ENCODE measurements at places on chromosomes 7 and 10.

GRCh38 chr10:102643336-102644065 lies 778 bp upstream of the TRIM8 start:
- peak; percentile 57 for DNase-seq

DNA sequence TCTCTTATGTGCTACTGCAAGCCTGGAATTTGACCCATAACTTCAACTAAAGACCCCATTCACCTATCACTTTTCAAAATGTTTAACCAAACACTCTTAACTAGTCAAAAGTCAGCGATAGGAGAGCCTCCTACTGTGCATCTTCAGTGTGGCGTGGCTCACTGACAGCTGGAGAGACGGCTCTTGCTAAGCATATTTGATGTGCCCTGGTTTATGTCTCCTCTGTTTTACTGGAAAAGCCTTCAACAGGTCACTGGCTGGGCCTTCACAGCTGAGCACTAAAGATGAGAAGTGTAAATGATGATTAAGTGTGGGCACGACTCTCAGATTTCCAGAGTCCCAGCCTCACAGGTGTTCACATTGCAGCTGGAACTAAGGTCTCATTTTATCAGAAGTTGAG lies 472.1 kb downstream of the SEMA3D start:
- DNase-seq: no peak

GRCh38 chr7:17535776-17536175 lies 237.3 kb downstream of the AHR start:
- DNase-seq: no peak

- no peak for DNase-seq
Measured at GRCh38 chr7:124945680-124946079, 16.1 kb upstream of the POT1 start.

DNA sequence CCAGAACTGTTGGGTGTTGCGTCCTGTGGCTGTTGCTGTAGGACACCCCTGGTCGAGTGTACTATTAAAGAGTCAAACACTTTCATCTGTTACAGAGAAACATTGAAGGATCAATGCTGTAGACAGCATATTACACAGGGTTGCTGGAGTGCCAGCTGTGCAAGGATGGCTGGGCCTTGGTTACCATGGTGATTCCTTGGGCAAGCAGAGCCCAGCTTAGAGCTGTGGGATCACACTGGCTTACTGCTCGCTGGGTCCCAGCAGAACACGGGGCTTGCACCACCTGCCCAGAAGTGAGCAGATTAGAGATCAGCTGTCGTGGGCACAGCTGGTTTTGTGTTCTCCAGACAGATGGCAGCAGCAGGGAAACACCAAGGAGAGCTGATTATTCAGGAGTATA lies 76.0 kb downstream of the GPR141 start:
- DNase-seq: no peak

GRCh38 chr10:87546210-87546609 lies 41.5 kb downstream of the MINPP1 start:
- DNase-seq: no peak

GRCh38 chr10:4868357-4868657 lies 42.3 kb downstream of the AKR1E2 start:
- no peak for DNase-seq

DNA sequence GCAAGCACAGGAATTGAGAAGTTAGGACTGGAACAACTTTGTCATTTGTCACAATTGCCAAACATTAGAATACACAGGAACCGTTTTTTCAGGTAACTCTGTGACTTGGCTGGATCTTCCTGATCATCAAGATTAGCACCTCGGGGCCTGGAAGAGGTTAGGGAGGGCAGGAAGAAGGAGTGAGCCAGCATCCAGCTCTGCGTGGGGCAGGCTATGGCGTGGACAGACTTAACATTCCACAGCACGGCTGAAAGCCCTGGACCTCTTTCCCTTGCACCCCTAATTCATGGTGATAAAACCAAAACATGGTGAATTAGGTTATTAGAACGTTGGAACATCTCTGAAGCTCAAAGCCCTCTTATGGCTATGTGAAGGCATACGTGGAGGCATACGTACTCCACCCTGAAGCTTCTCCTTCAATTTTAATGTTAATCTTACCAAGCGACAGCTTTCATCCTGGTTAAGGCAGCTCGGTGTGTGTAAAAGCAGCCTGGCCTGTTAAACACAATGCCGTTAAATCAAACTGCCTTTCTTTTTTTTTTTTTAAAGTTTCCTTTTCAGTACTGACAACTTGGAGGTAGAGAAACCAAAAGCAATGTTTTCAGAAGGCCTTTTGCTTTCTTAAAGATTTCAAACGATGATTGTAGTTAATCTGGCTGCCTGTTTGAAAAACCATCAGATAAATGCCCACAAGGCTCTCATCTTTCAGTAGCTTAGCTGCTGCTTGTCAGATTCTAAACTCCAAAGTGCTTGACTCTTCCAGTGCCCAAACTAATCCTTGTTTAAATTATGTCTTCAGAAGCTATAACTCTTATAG lies 4.5 kb downstream of the GRK5 start:
- no peak for DNase-seq

DNA sequence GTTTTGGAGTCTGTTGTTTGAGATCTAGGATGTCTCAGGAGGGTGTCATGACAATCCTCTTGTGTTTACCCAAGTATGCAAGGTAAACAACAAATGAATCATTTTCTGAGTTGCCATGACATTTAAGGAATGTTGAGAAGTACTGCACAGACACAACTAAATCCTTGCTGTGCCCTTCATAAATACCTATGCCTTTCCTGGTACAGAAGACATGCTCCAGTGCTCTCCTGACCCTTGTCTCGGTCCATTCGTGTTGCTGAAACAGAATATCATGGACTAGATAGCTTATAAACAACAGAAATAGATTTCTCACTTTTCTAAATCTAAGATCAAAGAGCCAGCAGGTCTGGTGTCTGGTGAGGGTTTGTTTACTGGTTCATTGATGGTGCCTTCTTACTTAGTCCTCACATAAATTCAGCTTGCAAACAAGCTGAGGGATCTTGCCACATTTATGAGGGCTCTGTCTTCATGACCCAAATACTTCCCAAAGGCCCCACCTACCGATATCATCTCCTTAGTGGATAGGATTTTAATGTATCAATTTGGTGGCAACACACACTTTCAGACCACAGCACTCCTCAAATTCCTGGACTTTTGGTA lies 341.8 kb upstream of the SEMA3A start:
- DNase-seq: no peak

- DNase-seq: no peak
Measured at GRCh38 chr7:51778121-51778520, 461.5 kb upstream of the COBL start.

DNA sequence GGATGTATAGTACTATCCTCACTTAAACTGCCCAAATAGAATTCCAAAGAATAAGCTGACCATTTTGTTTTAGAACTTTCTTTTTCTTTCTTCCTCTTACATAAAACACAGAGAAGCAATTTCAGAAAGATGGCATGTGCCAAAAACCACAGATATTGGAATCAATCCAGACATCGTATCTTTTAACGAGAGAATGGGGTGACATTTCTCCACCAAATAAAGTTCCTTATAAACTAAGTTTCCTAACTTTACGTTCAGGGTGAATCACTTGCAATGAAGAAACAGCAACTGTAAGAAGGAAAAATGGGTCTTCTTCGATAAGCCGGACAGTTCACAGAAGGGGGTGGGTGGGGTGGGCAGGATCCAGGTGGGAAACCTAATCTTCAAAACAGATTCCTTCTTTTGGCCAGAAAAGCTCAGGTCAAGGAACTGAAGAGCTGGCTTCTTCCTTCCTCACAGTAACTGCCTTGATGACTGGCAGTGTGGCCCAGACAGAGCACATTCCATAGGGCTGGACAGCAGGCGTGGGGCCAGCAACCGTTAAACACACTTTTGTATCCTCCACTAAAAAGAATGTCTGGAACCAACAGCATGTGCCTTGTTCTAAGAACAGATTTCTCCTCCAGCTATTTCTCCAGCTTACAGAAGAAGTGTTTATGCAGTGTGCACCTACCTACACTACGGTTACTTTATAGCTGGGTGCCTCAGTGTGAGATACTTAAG lies 31.5 kb downstream of the CREB3L2 start:
- DNase-seq: no peak

DNA sequence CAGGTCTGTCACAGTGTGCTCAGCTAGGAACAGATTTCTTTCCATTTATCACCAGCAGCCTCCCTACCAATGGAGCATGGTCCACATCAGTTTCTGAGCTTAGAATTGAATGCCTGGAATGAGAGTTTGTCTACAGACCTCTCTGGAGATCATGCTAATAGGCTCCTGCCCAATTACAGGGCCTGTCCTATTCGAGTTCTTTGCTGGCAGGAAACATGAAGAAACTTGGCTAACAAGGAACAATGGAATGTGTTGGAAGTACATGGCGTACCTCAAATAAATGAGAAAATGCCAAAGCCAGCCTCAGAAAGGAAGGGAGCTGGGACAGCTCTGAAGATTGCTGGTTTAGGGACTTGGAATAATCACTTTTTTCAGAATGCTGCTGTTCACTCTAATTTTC lies 186.0 kb upstream of the AKR1E2 start:
- DNase-seq: no peak

GRCh38 chr10:21314111-21314626 lies 211.3 kb downstream of the SKIDA1 start:
- DNase-seq: no peak

Measured in NCI-H1930 (cell line).